ENCODE measurements at places on chromosomes 3 and 15.

DNA sequence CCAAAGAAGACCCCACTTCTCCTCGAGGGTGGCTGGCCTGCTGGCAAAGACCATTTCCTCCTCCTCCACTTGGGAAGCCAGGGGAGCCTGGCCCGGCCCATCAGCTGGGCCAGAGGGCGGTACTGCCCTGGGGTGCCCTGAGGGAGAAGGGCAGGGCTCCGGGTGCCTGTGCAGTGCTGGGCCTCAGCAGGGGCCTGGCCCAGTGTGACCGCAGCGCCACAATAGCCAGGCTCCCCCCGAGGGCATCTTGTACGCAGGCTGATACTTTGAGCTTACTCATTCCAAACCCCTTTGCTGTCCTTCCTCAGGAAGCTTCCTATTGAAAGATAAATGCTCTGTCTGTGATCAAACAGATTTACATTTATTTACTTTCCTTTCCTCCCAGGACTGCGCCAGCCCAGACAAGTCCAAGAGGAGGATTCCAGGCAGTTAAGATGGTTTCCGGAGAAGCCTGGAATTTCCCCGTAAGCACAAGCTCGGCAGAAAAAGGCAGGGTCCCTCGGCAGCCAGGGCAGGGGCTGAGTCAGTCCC, 240.1 kb downstream of the XXYLT1 start:
- no peak for DNase-seq

DNA sequence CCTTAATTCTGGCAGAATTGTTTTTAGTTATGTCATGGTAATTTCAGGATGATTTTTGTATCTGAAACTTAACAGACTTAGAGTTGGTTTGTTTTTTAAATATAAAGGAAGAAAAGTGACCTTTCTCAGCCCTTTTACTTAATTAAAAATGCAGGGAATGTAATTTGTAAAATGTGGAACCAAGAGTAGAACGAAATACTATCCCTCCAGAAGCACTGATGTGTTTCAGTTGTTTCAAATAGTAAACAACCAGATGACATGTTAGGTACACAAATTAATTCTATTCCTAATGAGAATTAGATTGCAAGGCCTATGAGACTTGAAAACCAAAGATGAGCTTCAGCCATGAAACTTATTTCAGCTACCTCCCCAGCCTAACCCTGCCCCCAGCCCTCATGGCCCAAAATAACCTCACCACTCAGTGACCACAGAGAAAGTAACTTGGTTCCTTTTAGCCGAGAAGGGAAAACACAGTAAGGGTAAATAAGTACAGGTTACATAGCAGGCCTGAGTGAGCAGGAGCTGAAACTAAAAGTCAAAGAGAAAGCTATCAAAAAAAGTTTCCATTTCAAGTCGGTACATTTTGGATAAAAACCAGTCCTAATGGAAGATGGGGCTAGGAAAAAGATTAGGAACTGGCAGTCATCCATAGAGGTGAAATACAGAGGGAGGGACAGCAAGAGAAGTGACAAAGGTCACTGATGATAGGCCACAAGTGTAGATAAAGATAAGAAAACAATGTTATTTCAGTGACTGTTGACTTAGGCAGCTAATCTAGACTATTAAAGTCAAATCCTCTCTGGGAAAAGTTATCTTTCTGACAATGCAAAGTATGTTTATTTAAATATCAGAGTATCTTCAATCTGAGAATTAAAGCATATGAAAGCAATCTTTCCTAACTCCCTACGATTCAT, 23.2 kb downstream of the SENP8 start:
- DNase-seq = no peak

- no peak for DNase-seq
These were observed 76.2 kb downstream of the PLXNA1 start for GRCh38 chr3:127059072-127059471.

- no peak for DNase-seq
These were observed 1.6 kb upstream of the CCDC33 start for GRCh38 chr15:74234598-74234875.

DNA sequence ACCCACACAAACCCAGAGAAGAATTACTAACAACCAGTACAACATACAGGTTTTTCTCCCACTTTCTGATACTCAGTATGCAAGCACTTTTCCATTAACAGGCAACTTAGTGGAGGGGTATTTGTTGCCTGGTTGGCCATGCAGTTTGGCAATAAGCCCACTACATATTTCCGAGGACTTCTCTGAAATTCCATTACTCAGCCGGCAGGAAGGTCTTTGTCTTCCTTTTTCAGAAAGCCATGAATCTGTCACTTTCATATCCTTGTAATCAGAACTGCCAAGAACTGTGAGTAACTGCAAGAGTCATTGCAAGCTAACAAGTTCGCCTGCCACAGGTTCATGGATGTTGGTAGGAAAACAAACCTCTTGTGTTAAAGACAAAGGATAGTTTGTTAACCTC, 422.3 kb upstream of the ROBO1 start:
- DNase-seq = no peak

DNA sequence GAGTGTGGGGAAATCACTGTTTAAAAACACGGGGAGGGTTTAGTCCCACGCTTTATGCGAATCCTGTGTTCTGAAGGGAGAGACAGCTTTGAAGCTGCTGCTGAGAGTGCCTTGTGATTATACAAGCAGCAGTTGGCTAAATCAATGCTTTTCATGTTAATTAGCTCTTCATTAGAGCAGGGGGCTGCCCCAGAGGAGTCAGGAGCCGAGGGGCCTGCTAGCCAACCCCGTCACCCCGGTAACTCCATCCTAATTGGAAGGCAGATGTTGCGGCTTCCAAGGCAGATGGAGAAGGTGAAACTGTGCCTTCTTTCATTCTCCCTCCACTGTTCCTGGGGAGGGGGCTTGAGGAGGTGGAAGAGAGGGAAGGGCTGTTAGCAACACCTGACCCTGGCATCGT, 92.4 kb upstream of the ANKRD34C start:
- no peak for DNase-seq

DNA sequence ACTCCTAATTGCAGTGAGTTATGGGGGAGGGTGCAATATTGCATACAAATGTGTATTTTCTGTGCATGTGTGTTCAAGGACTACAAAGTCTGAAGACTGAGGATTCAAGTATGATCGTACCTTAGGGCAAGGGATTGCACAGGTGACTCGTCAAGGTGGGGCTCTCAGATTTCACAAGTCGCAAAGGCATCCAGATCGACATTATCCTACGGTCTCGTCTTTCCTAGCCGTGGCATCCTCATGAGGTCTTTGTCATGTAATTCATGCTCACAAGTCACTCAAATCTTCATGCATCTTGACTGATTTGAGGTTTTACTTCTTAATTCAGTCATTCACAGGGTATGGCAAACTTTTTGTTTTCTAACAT, 191.4 kb upstream of the HES1 start:
- no peak for DNase-seq

DNA sequence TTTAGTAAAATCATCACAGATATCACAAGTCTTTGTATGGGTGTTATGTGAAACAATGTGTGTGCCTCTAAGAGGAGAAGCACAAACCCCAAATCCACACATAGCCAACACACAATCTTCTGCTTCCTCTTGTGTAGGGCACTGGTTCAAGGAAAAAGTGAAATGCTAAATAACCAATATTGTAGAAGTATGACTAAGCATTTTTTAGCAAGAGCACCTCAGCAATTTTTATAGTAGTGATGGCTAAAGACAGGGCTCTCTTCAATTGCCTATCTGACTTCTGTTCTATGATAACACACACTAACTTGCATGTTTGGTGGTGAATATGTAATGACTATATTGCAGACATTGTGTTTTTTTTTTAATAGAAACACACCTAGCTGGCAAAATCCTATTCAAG, 997.9 kb upstream of the ALCAM start:
- no peak for DNase-seq

DNA sequence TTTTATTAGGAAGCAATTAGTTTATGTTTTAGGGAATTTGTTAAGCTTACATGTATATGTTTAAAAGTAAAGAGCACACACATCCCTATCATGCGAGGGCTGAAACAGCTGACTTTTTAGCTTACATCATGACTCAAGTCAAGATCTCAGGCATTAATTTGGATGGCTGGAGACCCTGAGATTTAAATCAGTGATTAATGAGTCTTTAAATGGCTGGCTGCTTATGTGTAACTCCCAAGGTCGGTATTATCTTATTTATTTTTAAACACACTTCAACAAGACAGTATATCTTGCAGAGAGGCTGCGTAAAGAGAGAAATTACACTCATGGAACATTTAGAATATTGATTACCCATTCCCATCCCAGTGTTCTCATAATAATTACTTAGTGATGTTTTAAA, 169.4 kb downstream of the KBTBD8 start:
- DNase-seq = no peak

- DNase-seq = no peak
These were observed 58.6 kb downstream of the FBXL22 start for GRCh38 chr15:63655683-63656372.

GRCh38 chr15:70547846-70548487, 215.4 kb downstream of the UACA start:
- DNase-seq = no peak

- no peak for DNase-seq
These were observed 32.0 kb upstream of the ITGA11 start for GRCh38 chr15:68463996-68464395.

All from CD4-positive, alpha-beta T cell treated with Interleukin-1 beta for 1 hour (primary cell).